Stimulated activated CD8-positive, alpha-beta memory T cell treated with anti-CD3 and anti-CD28 coated beads, Interleukin-7, amount 100 ng/mL, for 24 hours (primary cell): ENCODE measurements at places on chromosomes 3 and 15.

GRCh38 chr15:84600331-84600686 lies 500 bp upstream of the ZSCAN2 start:
- DNase-seq, result peak; percentile 18

DNA sequence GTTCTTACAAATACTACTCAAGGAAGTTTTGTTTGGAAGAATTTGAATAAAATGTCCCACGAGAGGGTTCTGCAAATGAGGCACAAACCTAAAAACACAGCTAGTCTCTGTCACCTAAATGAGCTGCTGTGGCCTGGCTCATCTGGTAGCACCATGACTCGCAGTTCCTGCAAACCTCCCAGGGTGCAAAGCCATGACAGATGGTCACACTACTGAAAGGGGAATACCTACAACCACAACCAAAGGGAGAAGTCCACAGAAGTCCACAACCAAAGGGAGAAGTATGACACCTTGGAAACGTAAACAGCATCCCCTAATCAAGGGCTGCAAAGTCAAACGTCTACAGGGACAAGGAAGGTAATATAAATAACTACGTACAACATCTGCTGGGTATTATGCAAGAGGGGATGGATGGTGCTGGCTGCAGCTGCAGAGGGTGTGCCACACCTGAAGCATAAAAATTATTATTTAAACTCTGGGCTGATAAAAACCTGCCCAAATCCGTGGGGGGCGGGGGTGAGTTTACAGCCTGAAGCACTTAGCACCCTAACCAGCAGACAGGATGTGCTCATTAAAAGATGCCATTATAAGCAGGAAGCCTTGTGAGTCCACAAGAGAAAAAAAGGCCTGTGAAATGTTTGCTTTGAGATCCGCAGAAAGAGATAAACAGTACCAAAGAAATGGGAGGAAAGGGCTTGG lies 184.0 kb downstream of the MAGI1 start:
- no peak for DNase-seq

- DNase-seq, result no peak
These were observed 165.1 kb downstream of the APBA2 start for GRCh38 chr15:29050870-29051269.

- no peak for DNase-seq
These were observed 1040.7 kb upstream of the CFAP20DC start for GRCh38 chr3:60090548-60090947.

DNA sequence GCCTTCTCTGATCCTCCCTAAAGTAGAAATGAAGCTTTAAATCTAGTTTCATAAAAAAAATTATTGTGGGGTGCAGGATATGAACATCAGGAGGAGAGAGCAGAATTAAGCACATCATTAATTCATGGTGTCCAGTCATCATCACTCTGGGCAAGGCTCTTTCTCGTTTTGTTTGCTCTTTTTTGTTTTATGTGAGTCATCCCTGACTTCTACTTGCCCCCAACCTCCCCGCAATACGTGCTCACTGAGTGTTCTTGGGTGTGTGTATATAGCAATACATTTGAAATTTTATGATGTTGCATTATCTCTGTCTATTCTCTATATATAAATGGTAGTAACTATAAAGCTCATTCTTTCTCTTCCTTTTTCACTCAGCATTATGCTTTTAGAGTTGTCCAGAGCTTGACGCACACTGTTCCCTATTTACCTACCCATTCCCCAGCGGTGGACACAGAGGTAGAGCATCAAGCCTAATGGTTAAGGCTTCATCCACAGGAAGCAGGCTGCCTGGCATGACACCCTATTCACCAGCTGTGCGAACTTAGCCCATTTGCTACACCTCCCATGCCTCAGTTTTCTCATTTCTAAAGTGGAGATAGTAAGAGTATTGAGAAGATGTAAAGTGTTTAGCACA lies 72.3 kb downstream of the CD200R1L start:
- no peak for DNase-seq

- no peak for DNase-seq
These were observed 139.3 kb upstream of the SOX2 start for GRCh38 chr3:181572432-181572831.

DNA sequence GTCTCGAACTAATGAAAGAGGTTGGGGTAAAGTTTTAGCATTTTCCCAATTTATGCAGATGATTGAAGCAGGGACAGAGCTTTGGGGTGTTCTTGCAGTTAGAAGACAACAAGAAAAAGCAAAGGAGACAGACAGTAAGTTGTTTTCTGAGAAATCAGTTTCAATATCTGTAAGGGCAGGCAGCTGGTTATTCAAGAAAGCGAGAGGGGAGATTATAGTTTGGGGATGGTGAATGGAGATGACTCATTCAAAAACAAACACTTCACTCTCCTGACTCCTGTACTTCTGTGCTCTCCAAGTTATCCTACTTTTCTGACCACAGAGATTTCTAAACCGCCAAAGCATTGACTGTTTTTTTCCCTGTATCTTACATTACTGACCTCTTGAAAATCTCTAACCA lies 352.0 kb downstream of the GAP43 start:
- DNase-seq, result no peak

DNA sequence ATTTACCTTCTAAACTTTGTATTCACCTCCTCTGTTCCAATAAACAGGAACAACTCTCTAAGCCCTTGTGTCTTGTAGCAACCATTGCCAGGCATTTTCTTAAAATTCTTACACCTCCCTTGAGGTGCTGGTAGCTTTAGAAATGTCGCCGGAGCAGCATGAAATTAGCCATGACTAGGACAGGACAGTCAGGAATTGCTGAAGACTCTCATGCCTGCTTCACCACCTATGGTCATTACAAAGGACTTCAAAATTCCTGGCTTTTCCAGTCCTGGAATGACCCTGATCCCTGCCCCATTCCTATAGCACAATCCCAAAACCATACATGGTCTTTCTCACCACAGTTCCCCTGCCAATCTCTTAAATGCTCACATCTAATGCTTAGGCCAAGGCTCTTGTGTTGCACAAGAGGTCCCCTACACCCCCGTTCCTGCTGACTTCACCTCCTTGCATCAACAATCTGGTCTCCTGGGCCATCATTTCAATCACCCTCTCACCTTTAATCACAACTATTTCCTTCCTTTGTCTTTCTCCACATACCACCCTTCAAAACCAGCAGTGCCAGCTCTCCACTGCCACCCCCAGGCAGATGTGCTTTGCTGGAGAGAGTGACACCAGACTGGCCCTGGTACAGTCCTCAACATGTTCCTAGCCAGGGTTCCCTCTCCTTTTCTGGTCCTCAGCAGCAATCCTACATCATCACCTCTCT lies 113.2 kb upstream of the TJP1 start:
- DNase-seq, result no peak

DNA sequence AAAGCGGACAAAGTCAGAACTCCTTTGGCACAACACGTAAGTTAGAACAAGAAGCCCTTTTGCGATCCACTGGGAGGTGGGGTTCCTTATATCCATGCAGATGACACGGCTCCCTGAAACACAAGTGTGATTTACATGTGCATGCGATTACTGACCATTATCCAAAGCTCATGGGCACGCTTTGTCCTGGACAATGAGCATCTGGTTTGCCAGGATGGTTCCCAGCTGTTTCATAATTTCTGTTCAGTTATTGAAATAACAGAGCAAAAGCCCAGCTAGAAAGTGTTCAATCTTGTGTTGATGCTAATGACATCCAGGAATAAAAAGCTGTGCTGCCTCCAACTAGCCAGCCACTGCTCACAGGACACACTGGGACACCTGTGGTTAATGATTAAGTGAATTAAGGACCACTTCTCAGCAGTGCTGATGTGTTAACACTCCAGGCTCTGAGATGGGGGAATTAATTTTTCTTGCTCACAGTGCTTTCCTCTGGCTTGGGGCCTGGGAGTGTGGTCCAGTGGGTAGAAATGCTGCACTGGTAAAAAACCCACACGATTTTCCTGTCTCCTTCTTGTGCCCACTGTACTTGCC lies 123.1 kb upstream of the SLC2A2 start:
- no peak for DNase-seq

- no peak for DNase-seq
These were observed 406.8 kb upstream of the ZNF385D start for GRCh38 chr3:22157848-22158247.

DNA sequence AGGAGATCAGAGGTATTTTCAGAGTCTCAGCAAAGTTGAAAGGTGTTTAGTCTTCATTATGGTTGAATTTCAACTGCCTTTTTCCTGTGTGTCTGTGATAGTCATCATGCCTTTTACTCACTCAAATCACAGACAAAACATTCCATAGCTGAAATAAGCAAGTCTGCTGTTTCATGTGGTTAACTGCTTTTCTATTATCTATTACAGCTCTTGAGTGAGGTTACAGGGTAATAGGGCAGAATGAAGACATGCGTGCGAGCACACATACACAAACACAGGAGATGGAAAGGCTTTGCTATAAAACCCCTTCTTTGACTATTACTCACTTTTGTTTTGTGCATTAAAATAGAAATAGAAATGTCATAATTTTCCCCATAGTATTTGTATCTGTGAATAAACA lies 192.6 kb upstream of the RARB start:
- DNase-seq, result no peak

DNA sequence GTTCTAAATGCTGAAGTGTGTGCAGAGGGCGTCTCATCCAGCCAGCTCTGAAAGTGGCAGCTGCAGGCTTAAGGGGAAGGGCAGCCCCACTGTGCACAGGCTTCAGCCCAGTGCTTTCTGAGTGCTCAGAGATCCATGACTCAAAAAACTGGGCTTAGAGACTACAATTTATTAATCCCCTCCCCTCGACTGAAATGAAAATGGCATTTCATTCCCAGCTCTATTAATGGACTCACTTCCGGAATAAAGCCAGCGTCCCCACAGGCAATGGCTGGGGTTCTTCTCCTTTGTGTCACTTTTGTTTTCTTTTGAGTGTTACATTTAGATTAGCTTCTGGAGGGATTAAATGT lies 55.5 kb upstream of the PLXNA1 start:
- no peak for DNase-seq

- no peak for DNase-seq
These were observed 6.1 kb downstream of the SCAP start for GRCh38 chr3:47469616-47470015.

DNA sequence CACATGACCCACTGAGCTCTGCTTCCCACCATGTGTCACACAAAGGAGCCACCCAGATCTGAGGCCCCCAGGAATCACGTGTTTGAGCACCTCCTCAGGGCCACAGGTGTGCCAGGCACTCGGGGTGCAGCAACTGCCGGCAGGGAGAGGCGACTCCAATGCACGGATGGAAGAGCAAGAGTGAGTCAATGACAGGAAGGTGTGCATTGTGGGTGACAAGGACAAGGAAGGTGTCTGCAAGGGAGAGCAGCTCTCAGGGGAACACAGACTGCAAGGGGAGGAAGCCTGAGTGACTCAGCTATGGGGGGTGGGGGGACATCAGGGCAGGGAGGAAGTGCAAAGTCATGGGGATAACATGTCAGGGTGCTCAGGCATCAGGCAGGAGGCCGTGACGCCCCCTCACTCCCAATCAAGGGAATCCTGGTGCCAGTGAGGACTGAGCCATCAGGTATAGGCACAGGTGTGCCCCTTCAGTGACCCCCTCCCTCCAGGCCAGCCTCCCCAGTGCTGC lies 67.4 kb downstream of the NUP210 start:
- DNase-seq, result peak; percentile 32

- DNase-seq, result no peak
These were observed 116.1 kb downstream of the ULK4 start for GRCh38 chr3:41845826-41846225.

GRCh38 chr3:45112939-45113338 lies 33.2 kb downstream of the CDCP1 start:
- DNase-seq, result no peak

DNA sequence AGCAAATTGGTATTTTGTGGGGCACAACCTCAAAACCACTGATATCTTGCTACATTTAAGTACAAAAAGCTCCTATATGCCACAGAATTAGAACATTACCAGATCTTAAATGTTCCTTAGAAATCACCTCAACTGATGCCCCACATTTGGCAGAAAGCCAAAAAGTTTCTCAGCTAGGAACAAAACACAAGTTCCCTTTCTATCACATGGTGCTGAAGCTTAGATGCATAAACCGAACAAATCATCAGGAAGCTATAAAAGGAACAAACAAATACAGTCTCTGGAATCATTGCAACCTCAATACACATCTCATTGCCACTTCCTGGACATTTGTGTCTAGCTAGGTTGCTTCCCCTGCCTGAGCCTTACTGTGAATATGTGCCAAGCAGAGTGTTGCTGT lies 492.6 kb downstream of the LPP start:
- DNase-seq, result no peak

DNA sequence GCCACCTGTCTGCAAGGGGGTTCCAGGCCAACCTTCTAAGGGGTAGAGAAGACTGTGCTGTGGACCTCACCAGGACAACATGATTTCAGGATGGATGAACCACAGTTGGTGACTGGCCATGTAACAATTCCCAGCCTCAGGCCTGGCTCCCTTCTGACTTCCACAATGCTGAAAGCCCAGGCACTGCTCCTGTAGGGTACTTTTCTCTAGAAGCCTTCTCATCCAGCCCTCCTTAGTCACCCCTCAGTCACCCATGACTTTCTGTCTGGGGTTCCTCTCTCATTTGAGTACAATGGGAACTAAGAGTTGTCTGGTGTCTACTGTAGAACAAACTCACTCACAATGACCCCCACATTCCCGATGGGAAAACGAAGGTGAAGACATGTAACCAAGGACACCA lies 8.6 kb downstream of the ALS2CL start:
- no peak for DNase-seq

GRCh38 chr3:151124476-151124875 lies 39.0 kb downstream of the MED12L start:
- no peak for DNase-seq

GRCh38 chr3:133893683-133894352 lies 1.9 kb downstream of the RAB6B start:
- DNase-seq, result no peak

DNA sequence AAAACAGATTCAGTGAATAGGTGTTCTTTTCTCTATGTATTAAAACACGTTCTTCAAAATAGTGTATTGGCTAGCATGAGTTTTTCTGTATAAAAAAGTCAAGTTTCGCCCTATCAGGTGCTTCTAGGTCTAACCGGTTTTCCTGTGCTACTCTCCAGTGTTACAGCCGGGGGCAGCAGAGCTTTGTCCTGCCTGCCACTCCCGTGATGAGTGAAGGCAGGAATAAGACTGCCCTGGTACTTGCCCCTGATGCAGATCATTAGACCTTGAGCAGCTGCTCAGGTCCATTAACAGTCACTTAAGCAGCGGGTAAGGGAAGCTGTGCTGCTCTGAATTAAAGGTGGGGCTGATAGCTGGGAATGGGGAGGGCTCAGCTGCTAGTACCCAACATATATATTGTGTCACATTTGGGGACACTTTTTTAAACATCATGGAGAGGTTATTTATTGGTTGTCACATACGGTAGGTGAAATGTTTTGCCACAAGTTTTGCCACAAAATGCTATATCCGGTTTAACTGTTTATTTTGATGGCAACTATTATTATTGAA lies 1.3 kb upstream of the UNC13C start:
- DNase-seq, result no peak

GRCh38 chr15:74170071-74170844 lies 3.3 kb upstream of the ISLR start:
- DNase-seq, result no peak
